ENCODE measurements at places on chromosomes 4 and X.

DNA sequence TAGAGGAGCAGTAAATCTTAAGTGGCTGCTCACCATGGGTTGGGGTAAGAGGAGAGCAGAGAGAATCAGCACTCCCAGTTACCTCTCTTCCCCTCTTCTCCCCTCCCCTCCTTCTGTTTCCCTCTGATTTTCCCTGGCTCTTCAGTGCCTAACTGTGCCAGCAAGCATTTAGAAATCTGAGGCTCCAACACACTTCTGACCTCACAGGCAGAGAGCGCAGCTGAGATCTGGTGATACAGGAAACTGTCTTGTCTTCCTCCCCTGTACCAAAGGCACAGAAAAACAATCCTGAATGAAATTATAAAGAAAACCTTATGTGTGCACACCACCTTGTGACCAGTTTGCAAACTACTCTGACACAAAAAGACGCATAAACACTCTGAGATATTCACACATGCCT, 82.4 kb upstream of the SMIM10 start:
- peak; percentile 72 for DNase-seq

DNA sequence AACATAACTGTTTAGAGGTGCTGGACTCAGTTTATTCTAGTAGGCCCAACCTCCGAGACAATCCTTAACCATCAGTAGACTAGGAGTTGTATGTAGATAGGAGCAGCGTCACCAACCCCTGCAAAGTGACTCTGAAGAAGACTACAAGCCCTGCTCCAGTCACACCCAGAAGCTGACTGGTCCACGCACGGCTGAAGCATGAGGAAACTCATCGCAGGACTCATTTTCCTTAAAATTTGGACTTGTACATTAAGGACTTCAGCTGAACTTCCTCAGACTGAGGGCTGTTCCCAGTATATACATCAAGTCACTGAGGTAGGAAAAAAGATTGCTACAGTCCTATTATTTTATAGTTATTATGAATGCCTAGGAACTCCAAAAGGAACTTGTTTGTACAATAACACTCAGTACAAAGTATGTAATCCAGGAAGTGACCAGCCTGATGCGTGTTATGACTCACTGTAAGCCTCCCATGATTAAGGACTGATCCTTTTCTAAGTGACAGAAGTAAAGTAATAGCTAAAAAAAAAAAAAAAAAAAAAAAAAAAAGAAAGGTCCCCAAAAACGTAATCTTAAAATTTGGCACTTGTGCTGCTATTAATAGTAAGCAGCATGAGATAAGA, 41.6 kb upstream of the UGT2B7 start:
- DNase-seq = peak; percentile 91

DNA sequence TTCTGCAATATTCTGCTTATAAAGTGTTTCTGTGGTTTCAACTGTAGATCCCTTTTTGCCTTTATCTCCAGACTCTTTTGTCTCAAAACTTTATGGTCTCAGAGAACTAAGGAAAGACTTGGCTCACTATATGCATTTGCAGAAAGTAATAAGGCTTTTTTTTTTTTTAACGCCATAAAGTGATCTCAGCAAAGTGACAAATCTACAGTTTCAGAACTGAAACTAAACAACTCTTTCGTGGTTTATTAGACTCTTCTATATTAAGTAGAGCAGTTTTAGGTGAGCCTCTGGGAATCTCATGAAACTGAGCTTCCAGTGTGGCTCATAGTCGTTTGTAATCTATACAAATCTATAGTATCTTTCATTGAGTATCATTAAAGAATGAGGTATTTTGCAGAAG, 15.3 kb downstream of the ATP7A start:
- no peak for DNase-seq

GRCh38 chrX:107117993-107118321, 665 bp downstream of the RBM41 start:
- peak; percentile 4 for DNase-seq

GRCh38 chr4:147174591-147174990, 228.9 kb upstream of the TTC29 start:
- DNase-seq = no peak

- DNase-seq = no peak
Measured at GRCh38 chrX:41164449-41164848, 79.2 kb downstream of the USP9X start.

- peak; percentile 40 for DNase-seq
Measured at GRCh38 chr4:55125087-55125721, at the start of gene KDR. TSS of gene KDR (minus strand) at chr4:55125595. CDS start at chr4:55125293, 302 bp downstream.
